ENCODE measurements at places on chromosomes 5 and 9.

GRCh38 chr5:133883916-133884315, 84.5 kb downstream of the C5orf15 start:
- no peak for DNase-seq

GRCh38 chr5:11801061-11801460, 103.2 kb downstream of the CTNND2 start:
- DNase-seq = no peak

GRCh38 chr9:137575716-137576411, 2.9 kb downstream of the DPH7 start:
- no peak for DNase-seq

GRCh38 chr9:112112519-112112918, 62.6 kb downstream of the SUSD1 start:
- no peak for DNase-seq

DNA sequence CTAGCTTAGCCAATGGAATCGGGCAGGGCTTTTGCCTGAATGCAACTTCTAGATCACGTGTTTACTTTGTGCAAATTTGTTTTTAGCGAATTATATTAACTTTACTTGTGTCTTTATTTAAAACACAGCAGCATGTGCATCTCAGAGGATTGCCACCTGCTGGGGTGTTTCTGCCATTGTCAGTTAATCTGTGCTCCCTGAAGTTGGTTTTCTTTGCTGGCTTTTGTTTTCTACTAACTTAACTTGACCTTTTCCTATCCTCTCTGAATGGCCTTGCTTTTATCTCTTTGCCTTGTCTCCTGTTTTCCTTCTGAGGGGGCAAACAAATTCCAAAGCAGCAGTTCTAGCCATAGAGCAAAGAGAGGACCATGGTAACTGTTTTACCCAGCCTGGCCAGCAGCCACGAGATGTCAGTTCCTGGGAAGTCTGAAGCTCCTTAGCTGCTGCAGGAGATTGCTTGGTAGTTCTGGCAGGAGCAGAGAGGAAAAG, 67.6 kb downstream of the ARHGEF28 start:
- no peak for DNase-seq

- DNase-seq = no peak
Observed at GRCh38 chr5:152556784-152557183, 151.7 kb upstream of the NMUR2 start.

GRCh38 chr9:33233626-33234342, 6.2 kb upstream of the SPINK4 start:
- no peak for DNase-seq

DNA sequence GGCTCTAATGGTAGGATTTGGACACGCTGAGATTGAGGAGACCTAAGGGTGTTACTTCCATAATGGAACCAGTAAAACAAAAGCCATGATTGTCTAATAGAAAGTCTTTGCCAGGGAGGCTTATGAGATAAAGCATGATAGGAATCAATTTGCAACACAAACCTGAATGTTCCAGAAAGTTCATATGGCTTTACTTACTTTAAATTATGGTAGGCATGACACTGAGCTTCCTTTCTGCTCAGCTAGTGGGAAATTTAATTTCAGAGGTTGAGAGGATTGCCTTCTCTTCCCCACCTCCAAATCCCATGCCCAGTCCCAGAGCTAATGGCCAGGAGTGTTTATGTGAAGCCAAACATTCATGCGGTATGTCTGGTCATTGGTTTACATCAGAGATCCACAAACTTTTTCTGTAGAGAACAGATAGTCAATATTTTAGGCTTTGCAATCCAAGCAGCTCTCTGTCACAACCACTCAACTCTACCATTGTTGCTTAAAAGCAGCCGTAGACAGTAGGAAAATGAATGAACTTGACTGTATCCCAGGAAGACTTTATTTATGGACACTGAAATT, 114.5 kb downstream of the UGCG start:
- no peak for DNase-seq

- DNase-seq = no peak
Observed at GRCh38 chr9:77523891-77524290, 124.2 kb downstream of the GNA14 start.

DNA sequence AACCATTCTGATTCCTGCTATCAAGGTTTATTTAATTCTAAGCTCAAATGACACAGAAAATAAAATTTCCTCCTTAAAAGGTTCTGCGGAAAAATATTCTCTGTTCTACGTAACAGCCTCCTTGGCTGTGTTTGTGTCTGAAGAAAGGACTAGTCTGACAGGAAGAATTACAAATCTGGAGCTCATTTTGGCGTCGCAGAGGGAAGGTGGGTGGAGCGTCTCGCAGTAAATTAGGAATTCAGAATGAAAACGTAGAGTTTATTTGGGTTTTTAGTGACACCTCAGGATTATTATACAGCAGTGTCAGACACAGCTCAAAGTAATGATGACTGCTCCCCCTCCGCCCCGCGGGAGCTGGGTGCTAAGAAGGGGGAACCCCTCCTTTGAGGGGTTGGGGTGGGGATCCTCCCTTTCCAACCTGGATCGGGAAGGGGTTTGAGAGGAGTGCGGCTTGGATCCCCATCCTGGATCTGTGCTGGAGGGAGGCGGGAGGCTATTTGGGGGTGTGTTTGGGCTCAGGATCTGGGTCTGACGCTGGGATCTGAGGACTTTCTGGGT, 933 bp upstream of the TGFBR1 start:
- no peak for DNase-seq

DNA sequence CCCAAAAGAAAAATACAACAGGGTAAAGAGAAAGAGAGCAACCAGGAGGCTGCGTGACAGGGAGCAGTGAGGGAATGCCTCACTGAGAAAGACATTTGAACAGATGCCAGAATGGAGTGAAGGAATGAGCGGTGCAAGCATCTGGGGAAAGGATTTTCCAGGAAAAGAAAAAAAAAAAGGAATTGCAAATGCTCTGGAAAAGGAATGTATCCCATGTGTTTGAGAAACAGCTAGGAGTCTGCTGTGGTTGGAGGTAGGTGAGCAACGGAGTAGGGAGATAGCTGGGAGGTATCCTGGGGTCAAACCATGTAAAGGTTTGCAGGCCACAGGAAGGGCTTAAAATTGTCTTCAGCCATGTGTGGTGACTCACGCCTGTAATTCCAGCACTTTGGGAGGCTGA, 23.6 kb upstream of the CEMIP2 start:
- no peak for DNase-seq

GRCh38 chr9:85401998-85402397, 339.8 kb downstream of the AGTPBP1 start:
- no peak for DNase-seq

- DNase-seq = no peak
Observed at GRCh38 chr5:119037496-119038215, 33.2 kb upstream of the DMXL1 start.

DNA sequence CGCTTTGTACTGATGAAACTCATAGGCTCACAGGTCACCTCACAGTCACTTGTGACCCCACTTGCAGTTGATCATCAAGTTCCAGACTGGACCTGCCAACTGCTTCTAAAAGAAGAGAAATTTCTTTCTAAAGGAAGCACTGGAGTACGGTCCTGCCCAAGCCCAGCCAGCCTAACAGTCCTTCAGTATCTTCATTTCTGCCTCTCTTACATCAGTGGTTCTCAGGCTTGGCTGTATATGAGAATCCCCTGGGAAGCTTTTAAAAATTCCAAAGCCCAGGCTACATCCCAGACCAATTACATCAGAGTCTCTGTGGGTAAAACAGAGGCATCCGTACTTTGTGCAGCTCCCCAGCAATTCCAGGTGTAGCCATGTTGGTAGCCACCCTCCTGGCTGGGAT, 282.1 kb downstream of the NFIB start:
- DNase-seq = no peak

GRCh38 chr9:130934246-130934645, 4.8 kb downstream of the FIBCD1 start:
- no peak for DNase-seq

DNA sequence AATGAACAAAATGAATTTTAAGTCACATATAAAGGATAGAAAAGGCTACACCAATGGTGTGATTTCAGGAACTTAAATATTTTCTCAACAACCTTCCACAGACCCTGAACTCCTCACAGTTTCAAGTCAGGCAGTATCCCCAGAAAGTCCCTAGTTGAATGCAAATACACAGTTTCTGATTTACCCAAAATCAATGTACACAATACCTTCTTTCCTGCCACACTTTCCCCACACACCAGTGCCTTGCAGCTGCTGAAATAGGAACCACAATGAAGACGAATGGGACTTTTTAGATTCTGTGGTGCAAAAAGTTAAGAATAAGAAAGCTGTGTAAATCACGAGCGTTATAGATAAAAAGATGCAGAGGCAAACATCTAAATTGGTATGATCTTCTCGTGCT, 552.4 kb upstream of the MEF2C start:
- no peak for DNase-seq

GRCh38 chr9:127847178-127847510, 7.3 kb downstream of the ENG start:
- DNase-seq = no peak

DNA sequence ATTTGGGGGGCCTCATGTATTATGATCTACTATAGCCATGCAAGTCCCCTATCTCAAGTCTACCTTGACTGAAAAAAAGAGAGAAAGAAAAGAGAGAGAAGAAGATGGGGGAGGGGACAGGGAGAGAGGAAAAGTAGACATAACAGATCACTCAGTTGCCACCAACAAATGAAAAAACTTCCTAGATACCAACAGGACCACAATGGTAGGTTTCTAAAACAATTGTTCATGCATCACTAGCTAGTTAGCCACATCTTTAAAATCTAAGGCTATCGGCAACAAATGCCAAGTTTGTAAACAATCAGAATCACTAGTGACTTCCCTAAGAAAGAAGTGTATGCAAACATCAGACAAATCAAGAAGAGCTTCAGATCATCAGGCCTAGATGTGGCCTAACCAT, 328.2 kb downstream of the BNC2 start:
- DNase-seq = no peak

DNA sequence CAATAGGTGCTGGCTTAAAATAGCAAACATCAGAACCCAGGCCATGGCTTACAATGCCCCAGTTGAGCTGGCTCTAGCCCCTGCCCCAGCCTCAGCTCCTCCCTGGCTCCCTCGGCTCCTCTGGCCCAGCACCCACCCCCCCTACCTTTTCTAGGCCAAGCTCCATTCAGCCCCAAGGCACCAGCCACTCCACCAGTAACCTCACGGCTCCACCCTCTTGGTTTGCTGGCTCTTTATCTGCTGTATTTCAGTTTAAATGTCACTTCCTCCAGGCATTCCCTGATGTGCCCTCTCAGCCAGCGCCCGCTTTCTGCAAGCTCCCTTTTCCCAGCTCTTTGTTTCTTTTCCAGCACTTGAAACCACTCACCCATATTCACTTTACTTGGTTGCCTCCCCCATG, 10.6 kb downstream of the C1QTNF2 start:
- DNase-seq = no peak

DNA sequence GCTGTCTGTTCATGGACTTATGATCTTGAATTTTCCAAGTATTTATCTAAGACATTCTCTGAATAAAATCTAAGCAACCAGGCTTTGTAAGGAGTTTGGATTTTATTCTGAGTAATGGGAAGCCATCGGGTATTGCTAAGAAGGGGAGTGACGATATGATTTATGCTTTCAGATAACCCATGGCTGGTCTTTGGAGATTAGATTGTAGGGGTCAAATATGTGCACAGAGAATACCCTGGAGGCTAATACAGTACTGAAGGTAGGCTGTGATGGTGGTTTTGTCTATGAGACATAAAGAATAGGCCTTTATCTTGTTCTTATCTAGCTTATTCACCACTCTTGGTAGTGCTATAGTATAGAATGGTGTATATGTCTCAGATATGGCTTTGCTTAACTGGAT, 60.0 kb upstream of the C5orf46 start:
- DNase-seq = no peak

- no peak for DNase-seq
Observed at GRCh38 chr5:1808439-1808838, 7.2 kb downstream of the NDUFS6 start.

- no peak for DNase-seq
Observed at GRCh38 chr9:95003689-95004410, 277.4 kb downstream of the AOPEP start.

DNA sequence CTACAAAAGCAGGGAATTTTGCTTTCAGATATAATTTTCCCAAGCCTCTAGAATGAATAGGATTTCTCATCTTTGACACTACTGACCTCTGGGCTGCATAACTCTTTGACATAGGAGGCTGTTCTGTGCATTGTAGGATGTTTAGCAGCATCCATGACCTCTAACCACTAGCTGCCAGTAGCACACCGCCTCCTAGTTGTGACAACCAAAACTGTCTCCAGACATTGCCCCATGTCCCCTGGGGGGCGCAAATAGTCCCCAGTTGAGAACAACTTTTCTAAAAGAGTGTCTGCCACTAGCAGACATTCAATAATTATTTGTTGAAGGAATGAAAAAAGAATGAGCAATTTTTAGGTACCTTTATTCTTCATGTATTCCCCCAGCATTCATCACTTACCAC, 51.8 kb downstream of the POU4F3 start:
- DNase-seq = no peak

GRCh38 chr5:151480384-151481293, 33.2 kb downstream of the SLC36A1 start:
- no peak for DNase-seq

GRCh38 chr5:69414885-69415583, at the start of gene MARVELD2:
Gene MARVELD2, plus strand, starts transcription at chr5:69415116. Its CDS starts 4,270 bp downstream, at chr5:69419386.
- DNase-seq = no peak

DNA sequence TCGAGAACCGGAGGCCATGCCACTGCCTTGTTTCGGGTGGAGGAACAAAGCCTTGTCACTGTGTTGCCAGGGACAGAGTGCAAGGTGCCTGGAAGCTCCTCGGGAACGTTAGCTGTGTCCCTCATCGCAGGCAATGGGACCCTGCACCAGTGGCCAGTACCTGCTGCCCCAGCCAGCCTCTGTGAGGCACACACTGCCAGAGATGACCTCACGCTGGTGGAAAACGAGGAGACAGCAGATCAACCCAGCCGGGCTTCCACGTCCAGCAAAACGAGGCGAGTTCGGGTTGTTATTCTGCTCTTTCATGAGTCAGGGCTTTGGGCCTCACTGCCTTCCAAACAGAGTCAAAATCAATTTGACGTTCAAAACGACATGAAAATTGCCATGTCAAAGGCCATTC, 104.1 kb downstream of the ADAMTS2 start:
- no peak for DNase-seq

- no peak for DNase-seq
Observed at GRCh38 chr5:172417983-172418630, 36.2 kb downstream of the SH3PXD2B start.

DNA sequence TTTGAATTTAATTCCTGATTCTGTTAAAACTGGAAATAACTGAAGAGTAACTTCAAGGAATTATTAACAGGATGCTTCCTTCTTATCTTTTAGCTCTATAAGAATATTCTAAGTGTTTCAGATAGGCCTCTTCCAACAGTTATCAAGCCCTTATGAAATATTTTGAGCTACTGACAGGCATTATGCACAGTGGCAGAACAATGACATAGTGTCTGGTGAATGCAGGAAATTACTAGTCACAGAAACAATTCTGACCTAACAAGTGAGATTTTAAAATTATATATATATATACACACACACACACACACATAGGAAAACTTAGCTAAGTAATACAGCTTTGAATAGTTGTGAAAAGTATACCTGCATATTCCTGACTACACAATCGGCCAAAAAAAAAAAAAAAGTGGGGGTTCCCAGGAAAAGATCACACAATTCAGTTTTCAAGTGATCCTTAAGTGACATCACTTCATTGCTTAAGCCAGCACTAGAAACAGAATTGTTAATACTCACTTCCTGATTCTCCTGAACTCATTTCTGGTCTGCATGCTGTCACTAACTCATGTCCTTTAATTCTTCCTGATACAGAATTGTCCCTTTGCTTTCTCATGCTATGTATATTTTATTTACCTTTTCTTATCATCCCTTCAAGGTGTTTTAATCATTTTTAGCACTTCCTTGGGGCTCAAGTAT, 77.3 kb downstream of the SLC25A46 start:
- no peak for DNase-seq

Data from CMK (cell line).